ENCODE measurements at places on chromosomes 1 and 21.
A peak's percentile ranks its signal among the peaks of the same experiment; 100 is the strongest.

DNA sequence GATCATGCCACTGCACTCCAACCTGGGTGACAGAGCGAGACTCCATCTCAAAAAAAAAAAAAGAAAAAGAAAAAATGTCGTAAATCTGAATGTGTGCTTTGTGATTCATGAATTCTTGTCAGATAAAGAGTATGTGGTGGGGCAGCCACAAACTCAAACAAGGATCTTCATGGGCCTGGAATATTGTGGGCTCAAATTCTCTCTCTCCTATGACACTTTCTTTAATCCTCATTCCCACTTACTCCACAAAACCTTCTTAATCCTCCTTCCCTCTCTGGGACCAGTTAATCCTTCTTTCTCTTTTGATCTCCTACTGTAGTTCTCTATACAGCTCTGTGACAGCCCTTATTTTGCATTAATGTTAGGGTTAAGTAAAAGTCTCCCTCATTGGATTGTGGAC is 112.3 kb downstream of the AK5 start:
- no peak for DNase-seq

GRCh38 chr1:31699341-31699891 is 4.4 kb downstream of the COL16A1 start:
- peak; percentile 53 for DNase-seq

GRCh38 chr1:6483017-6483760 is 8.3 kb downstream of the PLEKHG5 start:
- DNase-seq, result no peak

- no peak for DNase-seq
These were observed 254.3 kb downstream of the PTPRC start for GRCh38 chr1:198893141-198893540.

DNA sequence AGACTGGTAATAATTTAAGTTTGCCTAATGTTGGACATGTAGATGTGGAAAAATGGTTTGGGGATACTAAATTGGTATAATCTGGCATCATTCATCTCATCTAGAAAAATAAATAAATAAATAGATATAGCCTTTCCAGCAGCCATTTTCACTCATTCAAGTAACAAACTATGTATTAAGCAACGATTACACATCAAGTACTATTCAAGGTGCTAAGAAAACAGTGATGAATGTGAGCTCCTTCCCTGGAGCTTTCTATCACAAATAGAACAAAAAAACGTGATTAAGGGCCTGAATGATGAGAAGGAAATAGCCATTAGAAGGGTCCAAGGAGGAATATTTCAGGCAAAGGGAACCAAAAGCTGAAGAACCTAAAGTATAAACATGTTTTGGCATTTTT is 37.1 kb downstream of the STIL start:
- no peak for DNase-seq

DNA sequence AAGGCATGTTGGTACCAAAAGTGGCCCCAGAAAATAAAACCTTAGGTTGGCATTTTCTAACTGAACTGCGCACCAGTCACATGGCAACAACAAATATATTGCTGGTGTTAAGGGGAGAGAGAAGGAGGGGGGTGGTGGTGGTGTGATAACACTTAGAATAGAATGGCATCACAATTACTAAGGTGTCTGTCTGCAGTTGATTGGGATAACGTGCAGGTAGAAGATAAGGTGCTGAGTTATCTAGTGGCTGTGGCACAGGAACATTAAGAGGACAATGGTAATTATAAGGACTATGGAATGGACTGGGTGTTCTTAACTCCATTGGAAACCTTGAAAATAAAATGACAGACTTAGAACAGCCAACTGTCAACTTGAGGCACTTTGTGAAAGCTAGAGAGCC is 1.4 kb upstream of the YIPF1 start:
- DNase-seq, result no peak

GRCh38 chr1:155241069-155241679 is 14.1 kb downstream of the ENTREP3 start:
- peak; percentile 75 for DNase-seq

GRCh38 chr1:90534663-90535295 is 182.3 kb downstream of the BARHL2 start:
- no peak for DNase-seq

DNA sequence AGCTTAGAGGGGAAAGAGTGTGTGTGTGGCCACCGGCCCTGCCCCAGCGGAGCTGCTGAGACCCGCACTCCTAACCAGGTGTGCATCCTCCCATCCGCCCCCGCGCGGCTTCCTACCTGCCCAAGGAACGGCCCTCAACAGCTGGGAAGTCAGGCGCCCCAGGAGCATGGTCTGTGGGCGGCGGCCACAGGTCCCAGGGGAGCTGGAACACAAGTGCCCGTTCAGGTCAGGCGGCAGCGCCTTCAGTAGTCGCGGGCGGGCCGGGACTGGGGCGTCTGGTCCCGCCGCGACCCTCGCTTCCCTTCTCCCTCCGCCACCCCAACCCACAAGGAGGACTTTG is 448 bp downstream of the AURKAIP1 start:
- DNase-seq, result peak; percentile 15

GRCh38 chr1:228010921-228011320 is 4.1 kb downstream of the WNT3A start:
- DNase-seq, result no peak

- no peak for DNase-seq
These were observed 323.7 kb upstream of the FAM78B start for GRCh38 chr1:166490437-166490991.

GRCh38 chr1:84853741-84854721 is 39.0 kb downstream of the LPAR3 start:
- peak; percentile 50 for DNase-seq

- no peak for DNase-seq
These were observed 89.9 kb upstream of the TMPRSS2 start for GRCh38 chr21:41597811-41598231.

DNA sequence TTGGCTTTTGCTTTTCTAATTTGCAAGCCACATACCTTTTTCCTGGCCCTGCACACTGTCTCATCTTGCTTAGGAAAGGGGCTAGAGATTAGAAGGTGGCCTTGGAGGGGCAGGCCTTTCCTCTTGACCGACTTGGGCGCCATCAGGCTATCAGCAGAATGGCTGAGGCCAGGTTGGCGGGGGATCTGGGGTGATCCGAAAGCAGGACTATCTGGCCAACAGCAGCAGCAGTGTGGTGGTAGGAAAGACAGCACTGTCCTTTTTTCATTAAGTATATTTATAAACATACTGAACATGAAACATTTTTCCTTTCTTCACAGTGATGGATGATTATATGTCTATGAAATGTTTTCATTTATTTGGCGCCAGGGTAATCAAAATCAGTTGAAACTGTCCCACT is 23.5 kb upstream of the RUNX1 start:
- DNase-seq, result no peak

- DNase-seq, result peak; percentile 34
These were observed 207.3 kb downstream of the SLC45A1 start for GRCh38 chr1:8525216-8525557.

DNA sequence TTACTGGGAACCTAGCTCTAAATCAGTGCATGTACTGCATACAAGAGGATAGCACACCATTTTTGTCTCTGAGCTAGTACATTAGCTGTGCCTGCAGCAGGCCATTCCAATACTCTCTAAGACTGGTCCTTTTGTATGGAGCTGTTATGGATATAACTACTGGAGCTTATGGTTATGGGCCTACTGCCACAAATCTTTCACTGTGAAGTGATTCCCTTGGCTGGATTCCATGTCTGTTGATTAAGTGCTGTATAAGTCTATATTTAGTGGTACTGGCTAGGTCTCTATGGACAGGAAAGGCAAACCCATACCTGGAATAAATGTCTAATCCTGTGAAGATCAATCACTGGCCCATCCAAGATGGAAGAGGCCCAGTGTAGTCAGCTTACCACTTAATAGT is 12.0 kb downstream of the ZFYVE9 start:
- no peak for DNase-seq

- no peak for DNase-seq
These were observed 67.9 kb downstream of the PHACTR4 start for GRCh38 chr1:28437264-28437923.

GRCh38 chr1:234611847-234612351 is 1.9 kb upstream of the IRF2BP2 start:
- DNase-seq, result no peak

DNA sequence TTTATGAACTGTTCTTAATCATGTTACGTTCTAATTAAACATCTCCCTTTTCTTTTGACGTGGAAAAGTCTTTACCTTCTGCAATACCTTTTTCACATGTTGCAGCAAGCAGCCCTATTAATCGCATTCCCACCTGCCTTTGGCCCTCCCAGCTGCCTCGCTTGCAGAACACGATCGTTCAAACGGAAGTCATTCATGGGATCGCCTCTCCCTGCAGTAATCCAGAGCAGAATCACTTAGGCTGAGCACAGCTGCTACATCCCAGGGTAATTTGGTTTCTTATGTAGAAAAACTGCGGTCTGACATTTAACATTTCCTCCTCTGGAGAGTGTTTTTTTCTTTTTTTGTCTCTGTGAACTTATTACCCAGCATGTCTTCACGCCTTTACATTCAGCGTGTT is 206.3 kb downstream of the KIF26B start:
- no peak for DNase-seq

- no peak for DNase-seq
These were observed 164.6 kb downstream of the DNM3 start for GRCh38 chr1:172005856-172006255.

GRCh38 chr1:16409536-16410152 is 27.6 kb downstream of the SPATA21 start:
- no peak for DNase-seq

DNA sequence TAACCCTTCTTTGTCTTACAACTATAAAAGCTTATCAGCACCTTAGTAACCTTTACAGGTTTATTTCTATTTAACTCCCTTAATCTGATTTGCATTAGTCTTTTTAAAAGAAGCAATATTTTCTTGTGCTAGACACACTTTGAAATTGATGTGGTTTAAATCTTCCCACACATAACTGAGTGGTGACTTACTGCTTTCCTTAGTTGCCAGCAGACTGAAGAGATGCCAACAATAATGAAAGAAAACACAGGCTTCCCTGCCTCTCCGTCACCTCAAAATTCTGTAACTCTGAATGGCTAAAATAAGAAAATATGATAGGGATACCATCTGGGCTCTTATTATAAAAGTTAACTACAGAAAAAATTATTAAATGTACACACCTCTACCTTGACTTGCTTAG is 196.8 kb downstream of the PTBP2 start:
- no peak for DNase-seq

DNA sequence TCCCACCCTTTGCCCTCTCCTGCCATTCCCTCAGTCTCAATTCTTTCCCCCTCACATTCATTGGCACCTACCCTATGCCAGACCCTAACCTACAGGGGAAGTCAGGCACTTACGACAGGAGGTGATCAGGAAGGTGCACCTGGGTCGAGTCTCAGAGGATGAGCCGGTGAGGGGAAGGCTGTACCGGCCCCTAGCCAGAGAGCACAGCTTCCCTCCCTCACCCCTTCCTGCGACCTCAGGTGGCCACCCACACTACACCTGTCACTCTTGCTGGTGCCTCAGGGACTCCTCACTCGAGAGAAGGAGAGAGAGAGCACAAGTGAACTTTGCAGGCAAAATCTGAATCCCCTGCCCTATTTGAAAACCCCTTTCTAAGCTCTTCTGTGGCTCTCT is 1.7 kb upstream of the MYOM3 start:
- no peak for DNase-seq

- DNase-seq, result no peak
These were observed 43.5 kb downstream of the TMCC2 start for GRCh38 chr1:205271277-205271676.

DNA sequence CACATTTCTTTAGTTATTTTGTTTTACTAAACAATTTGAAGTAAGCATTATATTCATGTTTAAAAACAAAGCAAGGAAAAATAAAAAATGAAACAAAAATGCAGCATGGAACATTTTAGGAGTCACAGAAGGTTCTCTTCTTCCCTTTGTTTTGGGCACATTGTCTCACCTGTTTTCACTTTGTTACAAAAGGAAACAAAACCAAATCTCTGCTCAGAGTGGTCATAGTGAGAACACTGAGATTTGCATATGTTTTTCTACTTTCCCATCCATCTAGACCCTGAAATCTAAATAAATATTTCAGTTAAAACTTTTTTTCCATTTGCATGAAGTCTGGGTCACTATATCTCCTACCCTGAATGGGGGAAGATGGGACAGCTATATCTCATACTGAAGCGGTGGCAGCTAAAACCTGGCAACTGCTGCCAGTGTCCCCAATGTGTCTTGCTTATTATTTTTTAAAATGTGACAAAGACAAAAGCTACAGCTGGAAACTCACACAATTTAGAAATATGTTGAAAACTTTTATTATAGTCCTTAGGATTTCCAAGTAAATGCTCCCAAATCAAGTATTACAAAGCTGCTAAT is 3.5 kb downstream of the EXOC8 start:
- DNase-seq, result no peak

DNA sequence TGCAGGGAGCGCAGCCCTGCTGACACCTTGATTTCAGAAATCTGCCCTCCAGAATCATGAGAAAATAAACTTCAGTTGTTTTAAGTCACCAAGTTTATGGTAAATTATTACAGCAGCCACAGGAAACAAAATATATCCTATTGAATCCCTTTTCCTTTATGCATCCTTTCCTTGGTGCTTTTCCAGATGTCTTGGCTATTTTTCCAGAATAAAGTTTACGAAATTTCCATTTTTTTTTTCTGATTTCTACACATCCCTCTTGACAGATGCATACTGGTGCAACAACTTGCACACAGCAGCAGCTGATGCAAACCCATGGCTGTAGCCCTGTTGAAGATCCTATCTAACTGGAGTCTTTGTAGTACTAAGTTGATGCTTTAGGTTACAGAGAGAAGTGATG is 111.1 kb upstream of the KCNE2 start:
- DNase-seq, result no peak

DNA sequence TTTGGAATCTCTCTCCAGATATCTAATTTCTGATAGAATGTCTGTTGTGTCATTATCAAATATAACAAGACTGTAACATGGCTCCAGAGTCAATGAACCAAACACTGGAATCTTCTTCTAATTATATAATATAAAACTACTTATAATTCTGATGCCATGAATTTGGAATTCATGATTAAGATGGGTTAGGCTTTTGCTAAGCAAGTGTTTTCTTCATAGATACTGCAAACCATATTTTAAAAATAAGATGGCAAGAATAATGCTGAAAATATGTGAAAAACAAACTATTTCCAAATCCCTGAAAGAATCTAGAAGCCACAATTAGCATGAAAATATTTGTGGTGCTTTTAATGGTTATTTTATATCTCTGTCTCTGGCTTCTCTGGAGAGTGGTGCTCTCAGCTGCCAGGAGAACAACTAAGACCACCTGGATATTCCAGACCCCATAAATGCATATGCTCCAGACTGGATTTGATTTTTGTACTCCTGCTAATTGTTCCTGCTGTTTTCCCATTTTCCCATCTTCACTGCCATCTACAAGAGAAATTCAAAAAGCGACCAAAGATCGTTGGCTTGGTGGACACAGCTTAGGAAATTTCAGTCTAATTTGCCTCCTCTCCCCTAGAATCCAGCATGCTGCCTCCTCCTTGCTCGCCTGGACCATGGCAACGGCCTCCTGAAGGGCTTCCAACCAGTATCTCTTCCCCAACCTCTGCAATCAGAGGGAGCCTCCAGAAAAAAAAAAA is 418.9 kb downstream of the SETD4 start:
- no peak for DNase-seq

GRCh38 chr21:45091550-45092322 is 17.4 kb downstream of the ADARB1 start:
- no peak for DNase-seq
